ENCODE measurements at places on chromosomes 2 and 18.

DNA sequence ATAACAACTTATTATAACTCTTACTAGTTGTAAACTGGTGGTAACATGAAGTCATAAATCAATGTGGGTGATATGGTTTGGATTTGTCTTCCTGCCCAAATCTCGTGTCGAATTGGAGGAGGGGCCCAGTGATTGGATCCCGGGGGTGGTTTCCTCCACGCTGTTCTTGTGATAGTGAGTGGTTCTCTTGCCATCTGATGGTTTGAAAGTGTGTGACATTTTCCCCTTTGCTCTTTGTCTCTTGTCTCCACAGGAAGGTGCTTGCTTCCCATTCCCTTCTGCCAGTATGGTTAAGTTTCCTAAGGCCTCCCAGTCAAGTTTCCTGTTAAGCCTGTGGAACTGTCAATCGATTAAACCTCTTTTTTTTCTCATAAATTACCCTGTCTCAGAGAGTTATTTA lies 321.6 kb downstream of the DSEL start:
- DNase-seq, result no peak

GRCh38 chr18:5144629-5145028 lies 52.4 kb downstream of the AKAIN1 start:
- DNase-seq, result no peak

GRCh38 chr2:135993421-135993820 lies 8.0 kb upstream of the DARS1 start:
- no peak for DNase-seq

DNA sequence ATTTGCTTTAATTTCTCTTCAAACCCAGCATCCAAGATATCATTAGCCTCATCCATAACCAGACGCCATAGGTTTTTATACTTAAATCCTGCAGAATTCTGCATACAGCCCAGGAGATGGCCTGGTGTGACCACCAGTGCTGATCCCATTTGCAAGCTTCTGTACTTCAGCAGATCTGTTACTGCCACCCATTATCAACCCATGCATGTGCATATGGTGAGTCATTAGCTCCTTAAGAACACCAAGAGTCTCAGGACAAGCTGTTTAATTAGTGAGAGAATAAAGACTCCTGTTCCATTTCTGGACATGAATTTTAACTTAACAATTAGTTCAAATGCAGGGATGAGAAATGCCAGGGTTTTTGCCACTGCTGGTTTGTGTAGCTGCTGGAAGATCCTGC lies 110.7 kb upstream of the TANK start:
- no peak for DNase-seq

DNA sequence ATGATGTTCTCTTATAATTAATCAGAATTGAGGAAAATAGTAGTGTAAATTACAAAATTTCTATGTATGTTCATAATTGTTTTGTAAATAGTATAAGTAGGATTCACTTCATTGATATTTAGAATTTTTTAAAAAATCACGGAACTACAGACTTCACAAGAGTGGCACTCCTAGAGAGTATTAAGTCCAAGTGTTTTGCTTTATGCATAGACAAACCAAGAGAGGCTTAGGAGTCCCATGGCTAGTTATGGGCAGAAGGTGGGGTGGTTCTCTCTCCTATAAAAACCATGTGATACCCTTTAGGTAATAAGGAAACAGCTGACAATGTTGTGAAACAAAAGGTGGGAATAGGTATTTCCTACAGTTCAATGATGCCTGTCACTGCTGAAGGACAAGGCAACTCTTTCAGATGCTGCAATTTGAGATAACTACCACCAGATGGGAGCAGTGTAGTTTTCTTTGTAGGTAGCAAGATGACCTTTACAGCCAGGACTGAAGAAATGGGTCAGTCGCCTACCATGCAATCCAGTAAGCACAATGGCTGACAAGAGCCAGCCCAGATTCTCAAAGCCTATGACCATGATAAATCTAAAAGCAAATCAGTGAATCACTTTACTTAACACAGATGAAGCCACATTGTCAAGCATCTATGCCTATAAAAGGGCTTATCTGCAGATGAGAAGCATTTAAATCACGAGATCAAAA lies 83.9 kb downstream of the AAK1 start:
- peak; percentile 27 for DNase-seq

- no peak for DNase-seq
Measured at GRCh38 chr2:33136056-33136455, 189.3 kb downstream of the LTBP1 start.

DNA sequence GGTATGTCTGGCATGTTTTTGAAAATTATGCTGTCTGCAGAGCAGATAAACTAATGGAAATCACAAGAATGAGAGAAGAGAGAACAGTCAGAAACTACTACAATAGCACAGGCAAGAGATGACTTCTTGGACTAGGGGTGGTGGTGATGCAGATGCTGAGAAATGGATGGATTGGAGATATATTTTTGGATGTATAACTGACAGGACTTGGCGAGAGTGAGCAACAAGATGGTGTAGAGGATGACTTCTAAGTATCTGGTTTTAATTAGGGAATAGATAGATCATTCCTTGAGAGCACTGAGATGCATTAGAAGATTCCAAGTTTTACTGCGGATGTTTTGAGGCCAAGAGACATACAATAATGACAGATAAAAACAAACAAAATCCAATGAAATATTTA lies 328.2 kb downstream of the PID1 start:
- no peak for DNase-seq

DNA sequence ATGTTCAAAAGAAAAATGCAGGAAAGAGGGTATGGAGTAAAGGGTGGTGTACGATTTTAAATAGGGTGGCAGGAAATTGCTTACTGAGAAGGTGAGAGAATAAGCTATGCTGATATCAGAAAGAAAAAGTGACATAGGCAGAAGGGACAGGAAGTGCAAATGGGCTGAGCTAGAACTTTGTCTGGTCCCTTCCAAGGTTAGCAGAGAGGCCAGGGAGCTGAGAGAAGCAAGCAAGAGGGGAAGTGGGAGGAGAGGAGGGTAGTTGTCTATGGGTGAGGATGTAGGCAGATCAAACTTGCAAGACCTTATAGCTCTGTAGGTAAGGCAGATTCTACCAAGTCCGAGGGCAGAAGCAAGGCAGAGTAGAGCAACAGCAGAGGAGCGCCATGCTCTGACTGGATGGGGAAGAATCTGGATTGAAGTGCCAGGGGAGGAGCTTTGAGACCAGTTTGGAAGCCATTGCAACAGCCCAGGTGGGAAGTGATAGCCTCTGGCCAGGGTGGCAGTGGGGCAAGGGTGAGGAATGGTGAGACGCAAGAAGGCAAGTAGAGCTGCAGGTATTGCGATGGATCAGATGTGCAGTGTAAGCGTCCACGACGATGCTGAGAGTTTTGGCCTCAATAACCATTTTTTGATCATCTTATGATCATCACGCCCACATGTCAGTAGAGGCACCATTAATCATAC lies 134.4 kb upstream of the APCDD1 start:
- DNase-seq, result no peak

GRCh38 chr2:203987959-203988358 lies 51.4 kb downstream of the ICOS start:
- DNase-seq, result no peak

- no peak for DNase-seq
Measured at GRCh38 chr18:22307528-22307927, 110.2 kb downstream of the CTAGE1 start.

Measured in AG09309 (cell line).